ENCODE measurements at places on chromosomes 11 and 22. TPM values are rescaled to one million over a fixed set of nuclear protein-coding genes. Genes with fewer than 3 reads are reported as not detected.

CBX6 gene
- 30.9 TPM for total RNA-seq

TECTA gene
- 0.57 TPM for total RNA-seq

C1QTNF4 gene
- total RNA-seq, result 0.22 TPM

POLD4 gene
- 120 TPM for total RNA-seq

OR10A5 gene
- total RNA-seq, result not detected

OR51G2 gene
- total RNA-seq, result not detected

PHF21B gene
- not detected for total RNA-seq

TSG101 gene
- total RNA-seq, result 110 TPM

PYGM gene
- total RNA-seq, result 0.88 TPM

RASGRP2 gene
- 1.0 TPM for total RNA-seq

CARD16 gene
- total RNA-seq, result 25.9 TPM

MRGPRX3 gene
- 0.14 TPM for total RNA-seq

DEUP1 gene
- not detected for total RNA-seq

OR56A5 gene
- total RNA-seq, result not detected

C1QTNF6 gene
- total RNA-seq, result 8.0 TPM

ROM1 gene
- 4.6 TPM for total RNA-seq

MS4A4A gene
- not detected for total RNA-seq

SYT8 gene
- total RNA-seq, result not detected

OR4C45 gene
- total RNA-seq, result not detected

SAA4 gene
- not detected for total RNA-seq

Measured in placental pericyte (primary cell).